ENCODE measurements at places on chromosomes 5 and 9.

- no peak for DNase-seq
These were observed 21.0 kb upstream of the WWC1 start for GRCh38 chr5:168270476-168270875.

GRCh38 chr5:109682383-109682782 lies 7.3 kb upstream of the MAN2A1 start:
- no peak for DNase-seq

DNA sequence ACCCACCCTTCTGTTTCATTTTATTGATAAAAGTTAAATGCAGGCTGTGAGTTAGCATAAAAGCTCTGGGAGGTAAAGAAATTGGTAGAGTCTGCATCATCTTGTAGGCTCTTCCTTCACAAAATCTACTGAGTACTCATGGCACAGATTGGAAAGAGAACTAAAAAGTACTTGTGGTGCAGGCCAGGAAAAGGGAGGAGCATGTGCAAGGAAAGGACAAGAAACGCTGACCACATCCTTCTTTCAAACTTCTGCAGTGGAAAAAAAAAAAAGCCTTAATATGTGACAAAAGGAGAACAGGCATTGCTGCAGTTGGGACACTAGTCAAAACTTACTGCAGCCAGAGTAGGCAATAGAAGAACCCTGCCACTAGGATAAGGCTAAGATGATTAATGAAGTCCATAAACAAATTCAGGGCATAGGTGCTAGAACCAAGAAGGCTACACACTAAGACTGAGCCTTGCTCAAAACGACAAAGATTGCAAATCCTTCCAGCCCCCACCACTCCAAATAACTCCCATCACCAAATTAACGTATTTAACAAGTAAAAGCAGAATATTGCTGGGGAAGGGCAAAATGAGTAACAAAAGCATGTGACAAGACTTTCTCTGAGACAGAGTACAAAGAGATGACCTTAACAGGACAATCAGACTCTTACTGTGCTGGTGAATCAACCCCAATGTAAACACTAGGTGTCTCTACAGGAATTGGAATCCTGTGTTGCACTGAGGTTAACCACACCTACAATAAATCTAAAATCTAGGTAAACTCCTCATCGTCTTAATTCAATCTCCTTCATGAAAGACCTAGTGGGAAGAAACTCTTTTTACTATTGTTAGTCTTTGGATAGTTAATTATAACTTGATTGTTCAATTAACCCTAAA lies 1024.8 kb downstream of the TLE1 start:
- no peak for DNase-seq

DNA sequence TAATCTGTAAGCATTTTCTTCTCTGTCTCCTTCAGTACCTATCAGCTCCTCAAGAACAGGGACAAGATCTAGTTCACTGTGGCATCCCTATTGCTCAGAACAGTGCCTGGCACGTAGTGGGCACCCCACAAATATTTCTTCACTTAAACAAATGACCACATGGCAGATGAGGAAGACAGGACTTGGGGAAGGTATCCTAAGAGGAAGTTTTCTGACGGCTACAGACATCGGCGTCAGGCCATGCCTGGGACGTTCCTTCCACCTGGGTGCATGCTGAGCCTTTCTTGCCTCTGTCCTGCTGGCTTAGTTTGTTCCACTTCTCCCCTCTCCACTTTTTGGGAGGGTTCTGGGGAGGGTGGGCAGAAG lies 60.2 kb downstream of the NEURL1B start:
- no peak for DNase-seq

GRCh38 chr5:117131048-117131679 lies 556.5 kb upstream of the SEMA6A start:
- DNase-seq: no peak

GRCh38 chr9:21777701-21778100 lies 24.7 kb upstream of the MTAP start:
- no peak for DNase-seq

- no peak for DNase-seq
These were observed 637.7 kb upstream of the DMAC1 start for GRCh38 chr9:8437259-8437658.

DNA sequence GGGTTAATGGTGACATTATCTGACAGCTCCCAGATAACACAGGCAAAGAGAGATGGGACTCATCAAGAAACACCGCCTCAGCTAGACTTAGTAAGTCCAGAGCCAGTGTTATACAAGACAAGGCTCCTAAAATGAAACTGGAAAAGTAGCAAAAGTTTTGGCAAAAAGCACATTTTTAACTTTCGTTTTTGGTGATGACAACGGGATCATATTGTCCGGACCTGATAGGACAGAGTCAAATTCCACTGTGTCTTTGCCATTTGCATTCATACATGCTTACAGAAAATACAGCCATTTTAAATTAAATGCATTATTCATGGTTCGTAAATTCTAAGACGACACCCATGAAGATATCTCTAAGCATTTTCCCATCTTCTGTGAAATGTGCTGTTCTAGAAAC lies 152.1 kb downstream of the CRB2 start:
- DNase-seq: no peak

- no peak for DNase-seq
These were observed 25.0 kb upstream of the VPS13A start for GRCh38 chr9:77152289-77152688.

DNA sequence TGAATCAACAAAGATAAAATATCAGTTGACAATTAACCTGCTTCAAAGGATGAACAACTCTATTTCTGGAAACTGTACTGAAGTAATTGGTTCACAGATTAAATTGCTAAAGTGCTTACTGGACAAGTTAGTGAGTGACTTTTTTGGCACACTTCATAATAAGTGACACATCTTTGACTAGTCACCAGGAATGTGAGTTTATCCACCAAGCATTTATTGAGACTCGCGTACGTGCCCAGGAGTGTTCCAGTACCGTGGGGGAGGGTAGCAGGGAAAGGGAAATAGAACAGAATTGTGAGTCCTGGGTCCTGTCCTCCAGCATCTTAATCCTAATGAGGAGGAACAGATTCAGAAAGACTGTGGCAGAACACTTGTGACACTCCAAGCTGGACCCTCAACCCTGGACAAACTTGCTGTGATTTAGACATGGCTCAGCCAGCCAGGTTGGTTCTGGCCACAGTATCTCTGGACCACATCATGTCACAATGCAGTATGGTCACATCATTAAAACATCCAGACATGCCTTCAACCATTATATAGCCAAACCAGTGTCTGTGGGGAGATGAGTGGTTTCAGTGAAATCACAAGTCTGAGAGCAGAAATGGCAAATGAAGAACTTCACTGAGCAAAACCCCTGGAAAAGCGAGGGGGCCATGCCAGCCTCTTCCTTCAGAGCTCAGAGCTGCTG lies 623.1 kb downstream of the BNC2 start:
- DNase-seq: no peak

DNA sequence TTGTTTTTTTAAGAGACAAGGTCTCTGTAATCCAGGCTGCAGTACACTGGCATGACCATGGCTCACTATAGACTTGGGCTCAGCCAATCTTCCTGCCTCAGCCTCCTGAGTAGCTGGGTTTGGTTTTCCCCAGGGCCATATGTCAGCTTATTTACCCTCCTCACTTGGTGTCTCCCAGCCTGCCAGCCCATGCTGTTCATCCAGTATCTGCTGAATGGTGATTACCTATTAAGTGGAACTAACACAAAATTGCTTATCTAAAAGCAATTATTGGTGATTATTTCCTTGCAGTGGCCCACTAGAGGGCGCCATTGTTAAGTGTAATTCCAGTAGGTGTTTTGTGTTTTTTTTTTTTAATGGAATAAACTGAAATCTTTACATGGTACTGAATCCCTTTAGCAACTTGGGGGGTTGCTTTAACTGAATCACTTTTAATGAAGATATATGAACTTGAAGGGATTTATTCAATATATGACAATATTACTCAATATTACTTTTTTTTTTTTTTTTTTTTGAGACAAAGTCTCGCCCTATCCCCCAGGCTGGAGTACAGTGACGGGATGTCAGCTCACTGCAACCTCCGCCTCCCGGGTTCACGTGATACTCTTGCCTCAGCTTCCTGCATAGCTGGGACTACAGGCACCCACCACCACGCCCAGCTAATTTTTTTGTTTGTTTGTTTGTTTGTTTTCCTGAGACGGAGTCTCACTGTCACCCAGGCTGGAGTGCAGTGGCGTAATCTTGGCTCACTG lies 13.8 kb downstream of the EXOSC2 start:
- peak; percentile 37 for DNase-seq

- DNase-seq: no peak
These were observed 72.7 kb downstream of the SEMA4D start for GRCh38 chr9:89425024-89425805.

DNA sequence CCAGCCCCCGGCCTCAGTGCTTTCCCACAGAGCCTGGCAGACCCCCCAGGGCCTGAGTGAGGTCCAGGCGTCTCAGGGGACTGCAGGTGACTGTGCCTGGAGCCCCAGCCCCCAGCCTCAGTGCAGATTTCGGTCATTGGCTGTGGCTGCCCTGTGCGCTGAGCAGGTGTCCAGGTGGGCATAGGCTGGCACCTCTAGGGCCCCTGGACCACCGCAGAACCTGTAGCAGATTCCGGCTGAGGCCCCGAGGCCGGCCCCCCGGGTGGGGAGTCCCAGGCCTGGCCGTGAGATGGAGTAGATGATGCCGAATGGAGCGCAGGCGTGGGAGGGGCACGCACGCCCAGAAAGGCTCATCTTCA lies 12.1 kb downstream of the EXD3 start:
- DNase-seq: no peak

DNA sequence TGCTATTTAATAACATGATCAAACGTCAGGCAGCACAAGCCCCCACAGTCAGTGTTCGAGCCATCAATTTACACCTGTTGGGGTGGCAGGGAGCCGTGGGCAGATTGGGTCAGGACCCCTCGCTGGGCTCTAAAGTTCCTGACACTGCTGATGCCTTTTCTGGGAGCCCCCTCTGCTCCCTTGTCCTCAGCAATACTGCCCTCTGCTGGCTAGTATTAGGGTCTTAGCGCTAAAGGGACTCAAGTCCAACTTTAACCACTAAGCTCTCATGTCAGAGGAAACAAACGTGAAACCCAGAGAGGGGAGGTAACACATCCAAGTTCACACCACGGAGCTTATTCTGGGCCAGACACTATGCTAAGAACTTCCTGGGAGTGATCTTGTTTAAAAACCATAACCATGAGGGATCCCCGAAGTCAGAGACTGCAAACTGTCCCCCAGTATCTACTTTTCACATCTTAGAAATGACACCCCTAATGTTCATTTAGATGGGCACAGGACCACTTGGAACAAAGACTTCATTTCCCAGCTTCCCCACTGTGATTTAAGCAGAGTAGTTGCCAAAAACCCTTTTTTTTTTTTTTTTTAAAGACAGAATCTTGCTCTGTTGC lies 20.4 kb downstream of the ANKS6 start:
- DNase-seq: no peak

- peak; percentile 3 for DNase-seq
These were observed 43.9 kb upstream of the GLIPR2 start for GRCh38 chr9:36092509-36093215.

GRCh38 chr9:36218411-36218901 lies 27.7 kb downstream of the CLTA start:
- DNase-seq: no peak

GRCh38 chr5:78824831-78825281 lies 160.3 kb downstream of the ARSB start:
- no peak for DNase-seq

- DNase-seq: no peak
These were observed 608.6 kb downstream of the SLCO4C1 start for GRCh38 chr5:101687349-101687985.

DNA sequence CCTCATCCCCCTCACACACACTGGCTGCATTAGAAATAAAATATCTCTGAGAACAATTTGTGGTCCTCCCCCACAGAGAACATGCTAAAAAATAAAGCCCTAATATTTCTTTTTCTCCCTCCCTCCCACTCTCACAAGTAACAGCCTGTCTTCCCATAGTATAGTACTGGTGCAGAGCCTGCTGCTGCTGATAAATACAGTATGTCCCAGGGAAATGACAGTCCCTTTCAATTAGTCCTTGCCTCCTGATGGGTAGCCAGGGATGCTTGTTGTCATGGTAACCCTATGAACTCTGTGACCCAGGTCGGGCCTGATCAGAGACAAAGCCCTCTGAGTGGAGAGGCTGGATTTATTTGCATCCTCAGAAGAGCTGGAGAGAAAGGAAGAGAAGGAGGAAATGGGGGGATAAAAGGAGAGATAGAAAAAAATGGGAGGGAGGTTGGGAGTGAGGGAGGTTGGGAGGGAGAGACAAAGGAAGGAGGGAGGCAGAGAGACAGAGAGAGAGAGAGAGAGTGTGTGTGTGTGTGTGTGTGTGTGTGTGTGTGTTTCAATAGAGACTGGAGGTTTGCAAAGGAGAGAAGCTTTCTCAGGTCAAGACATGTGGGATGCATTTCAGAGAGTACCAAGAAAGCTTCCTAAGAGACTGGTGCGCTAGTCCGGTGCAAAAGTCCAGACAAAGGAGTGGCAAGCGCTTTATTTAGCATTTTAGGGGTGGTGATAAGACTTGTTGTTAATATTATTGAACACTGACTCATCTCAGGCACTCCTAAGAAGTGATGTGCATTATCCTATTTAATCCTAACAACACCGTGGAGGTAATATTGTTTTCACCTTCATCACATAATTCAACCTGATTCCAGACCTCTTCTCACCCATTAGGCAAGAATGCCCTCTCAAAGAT lies 260.8 kb downstream of the FAM114A2 start:
- DNase-seq: no peak

- DNase-seq: no peak
These were observed 17.4 kb upstream of the LRRC19 start for GRCh38 chr9:27022920-27023319.

- no peak for DNase-seq
These were observed 836.8 kb upstream of the CDH9 start for GRCh38 chr5:27875148-27875547.

- no peak for DNase-seq
These were observed 21.6 kb downstream of the DMRT2 start for GRCh38 chr9:1071730-1072129.

DNA sequence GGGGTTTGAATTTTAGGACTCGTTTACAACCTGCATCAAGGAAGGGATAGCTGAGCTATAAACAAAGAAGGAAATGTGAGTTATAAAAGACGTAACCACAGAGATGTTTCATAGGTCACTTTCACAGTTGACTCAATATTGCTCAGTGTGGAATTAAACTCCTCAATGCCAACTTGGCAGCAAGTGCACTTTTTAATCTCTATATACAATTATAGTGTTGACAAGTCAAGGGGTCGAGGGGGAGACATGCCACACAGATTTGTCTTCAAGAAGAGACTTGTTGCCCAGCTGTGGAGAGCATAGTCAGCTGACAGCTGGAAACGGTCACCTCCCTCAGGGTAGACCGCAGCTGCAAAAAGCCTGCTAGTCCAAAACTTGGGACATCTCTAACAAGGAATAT lies 163.4 kb upstream of the DMAC1 start:
- DNase-seq: no peak

- DNase-seq: no peak
These were observed 47.8 kb downstream of the ERGIC1 start for GRCh38 chr5:172881691-172882370.

- DNase-seq: no peak
These were observed 4.0 kb upstream of the DNLZ start for GRCh38 chr9:136367296-136368145.

DNA sequence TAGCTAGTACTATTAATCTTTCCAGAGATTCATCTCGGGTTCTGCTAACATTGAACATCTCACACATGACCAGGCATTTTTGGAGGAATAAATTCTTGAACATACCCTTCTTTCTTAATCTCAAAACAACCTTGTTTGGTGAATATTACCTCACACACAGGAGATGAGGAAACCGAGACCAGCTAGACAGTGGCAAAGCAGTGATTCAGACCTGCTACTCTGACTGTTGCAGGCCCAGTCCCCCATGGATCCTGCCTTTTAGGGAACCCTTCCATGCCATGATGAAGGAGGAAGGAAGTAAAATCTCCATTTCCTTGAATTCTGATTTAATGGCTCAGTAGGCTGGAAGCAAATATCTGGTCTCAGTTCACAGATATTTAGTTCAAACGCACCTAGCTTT lies 2.6 kb downstream of the PCSK5 start:
- no peak for DNase-seq
